Stimulated activated CD8-positive, alpha-beta memory T cell treated with anti-CD3 and anti-CD28 coated beads, Interleukin-7, amount 100 ng/mL, for 1 hour (primary cell): ENCODE measurements at places on chromosomes 5 and 9.

GRCh38 chr9:136854113-136854841, 2.1 kb downstream of the MAMDC4 start:
- DNase-seq: no peak

DNA sequence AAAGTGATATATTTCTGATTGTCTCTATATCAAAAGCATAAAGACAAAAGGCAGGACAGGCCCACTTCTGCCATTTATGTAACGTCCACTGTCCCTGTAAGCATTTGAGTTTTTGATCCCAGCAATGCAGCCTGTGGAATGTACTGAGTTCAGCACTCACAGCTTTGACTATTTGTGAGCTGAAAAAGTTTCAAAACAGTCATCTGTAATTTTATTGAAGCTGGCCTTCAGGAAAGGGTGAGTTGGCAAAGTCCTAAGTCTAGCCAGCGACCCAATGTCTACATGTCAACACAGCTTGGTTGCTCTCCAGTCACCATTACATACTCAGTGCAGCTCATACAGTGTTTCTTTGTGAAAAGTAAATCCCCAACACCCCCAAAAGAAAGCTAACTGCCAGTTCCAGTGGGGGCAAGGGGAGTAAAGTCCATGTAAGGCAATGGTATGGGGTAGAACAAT, 9.7 kb downstream of the LIFR start:
- no peak for DNase-seq

DNA sequence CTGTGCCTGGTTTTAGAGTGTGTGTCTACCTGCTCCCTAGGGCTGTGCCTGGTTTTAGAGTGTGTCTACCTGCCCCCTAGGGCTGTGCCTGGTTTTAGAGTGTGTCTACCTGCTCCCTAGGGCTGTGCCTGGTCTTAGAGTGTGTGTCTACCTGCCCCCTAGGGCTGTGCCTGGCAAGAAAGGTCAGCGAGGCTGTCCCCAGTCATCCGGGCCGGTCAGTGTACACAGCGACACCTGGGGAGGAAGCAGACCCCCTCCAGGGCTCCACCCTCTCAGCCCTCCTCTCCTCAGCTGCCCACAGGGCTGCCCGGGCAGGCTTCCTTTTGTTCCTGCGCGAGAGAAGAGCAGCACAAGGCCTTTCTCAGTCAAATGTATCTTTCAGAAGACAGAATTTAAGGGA, 4.1 kb downstream of the NRARP start:
- DNase-seq: no peak

GRCh38 chr5:13660072-13660471, 284.4 kb downstream of the DNAH5 start:
- no peak for DNase-seq

- no peak for DNase-seq
Measured at GRCh38 chr5:140041099-140041491, 2.0 kb downstream of the NRG2 start.

DNA sequence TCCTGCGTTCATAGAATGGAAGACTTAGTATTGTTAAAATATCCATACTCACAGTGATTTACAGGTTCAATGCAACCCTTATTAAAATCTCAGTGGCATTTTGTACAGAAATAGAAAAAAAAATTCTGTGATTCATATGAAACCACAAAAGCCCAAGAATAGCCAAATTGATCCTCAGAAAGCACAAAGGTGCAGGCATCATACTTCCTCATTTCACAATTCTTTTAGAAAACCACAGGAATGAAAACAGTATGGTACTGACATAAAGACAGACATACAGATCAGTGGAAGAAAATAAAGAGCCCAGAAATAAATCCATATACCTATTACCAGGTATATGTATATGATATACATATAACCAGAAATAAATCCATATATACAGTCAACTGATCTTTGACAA, 86.8 kb upstream of the MEGF10 start:
- no peak for DNase-seq

DNA sequence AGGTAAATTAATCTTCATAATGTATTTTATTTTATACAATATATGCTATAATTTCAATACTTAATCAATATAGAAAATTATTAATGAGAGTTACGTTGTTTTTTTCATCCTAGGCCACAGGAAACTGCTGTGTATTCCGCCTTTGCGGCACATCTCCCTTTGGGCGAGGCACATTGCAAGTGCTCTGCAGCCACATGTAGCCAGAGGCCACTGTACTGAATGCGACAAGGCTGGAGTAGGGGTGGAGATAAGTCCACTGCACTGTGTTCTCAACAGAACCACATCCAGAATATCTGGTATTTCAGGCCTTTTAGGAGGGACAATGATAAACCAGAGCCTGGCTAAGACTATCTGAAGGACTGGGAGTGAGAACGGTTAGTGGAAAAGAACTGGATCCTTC, 134.7 kb downstream of the CRB2 start:
- DNase-seq: no peak

DNA sequence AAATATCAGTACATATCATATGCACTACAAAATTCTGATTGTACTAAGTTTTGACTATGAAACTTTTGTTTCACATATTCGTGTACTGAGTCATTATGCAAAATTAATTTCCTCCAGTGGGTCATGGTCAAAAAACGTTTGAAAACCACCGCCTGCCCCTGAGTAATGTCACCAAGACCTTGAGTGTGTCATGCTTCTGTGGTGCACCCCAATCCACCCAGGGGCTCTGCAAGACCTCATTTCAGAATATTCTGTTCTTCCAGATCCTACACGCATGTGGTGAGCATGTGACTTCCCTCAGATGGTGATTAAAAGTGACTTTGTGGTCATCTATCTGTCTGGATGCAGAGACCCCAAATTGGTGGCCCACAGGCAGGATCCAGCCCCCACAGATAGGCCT, 31.0 kb downstream of the ABLIM3 start:
- DNase-seq: no peak

DNA sequence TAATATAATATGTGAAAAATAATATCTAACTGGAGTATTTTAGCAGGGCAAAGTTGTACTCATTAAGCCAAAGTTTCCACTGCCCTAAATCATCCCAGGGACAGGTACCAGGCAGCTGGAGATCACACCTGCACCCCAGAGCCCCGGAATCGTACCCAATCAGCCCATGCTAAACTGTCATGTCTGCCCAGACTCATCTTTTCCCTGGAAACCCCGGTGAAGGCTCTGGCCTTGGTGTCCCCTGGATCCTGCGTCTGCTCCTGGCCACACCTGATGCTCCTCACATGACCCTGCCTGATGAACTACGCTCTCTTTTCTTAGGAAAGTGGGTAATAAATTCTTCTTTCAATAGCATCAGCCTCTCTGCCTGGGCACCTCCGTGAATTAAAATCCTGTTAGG, 15.6 kb upstream of the IRX2 start:
- DNase-seq: no peak

- no peak for DNase-seq
Measured at GRCh38 chr5:102119252-102119651, 176.8 kb downstream of the SLCO4C1 start.

GRCh38 chr9:71431931-71432330, 310.5 kb upstream of the TRPM3 start:
- no peak for DNase-seq

DNA sequence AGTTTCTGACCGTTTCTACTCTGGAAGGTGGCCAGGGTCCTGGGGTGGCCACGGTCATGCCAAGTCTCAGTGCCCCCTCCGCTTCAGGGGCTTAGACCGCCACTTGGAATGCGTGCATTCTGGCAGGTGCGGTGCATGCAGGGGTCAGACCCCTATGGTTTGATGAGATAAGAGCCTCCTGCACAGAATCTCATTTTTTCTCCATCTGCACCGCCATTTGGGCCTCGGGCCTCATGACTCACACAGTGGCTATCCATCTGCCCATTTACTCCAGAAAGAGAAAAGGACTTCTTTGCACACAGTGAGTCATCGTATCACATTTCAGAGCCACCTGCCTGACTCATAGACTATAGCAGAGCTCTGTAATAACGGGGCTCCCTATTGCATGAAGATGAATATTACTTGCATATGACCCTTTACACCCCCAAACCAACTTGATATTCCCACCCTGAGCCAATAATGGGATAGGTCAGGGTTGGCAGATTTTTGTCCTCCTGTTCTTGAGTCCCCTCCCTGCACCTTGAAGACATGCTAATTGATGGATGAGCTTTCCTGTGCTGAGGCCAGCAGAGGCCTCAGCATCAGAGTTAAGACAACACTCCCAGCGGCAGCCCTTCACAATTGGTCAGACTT, 157.4 kb downstream of the NR3C1 start:
- no peak for DNase-seq

- DNase-seq: no peak
Measured at GRCh38 chr5:128782446-128782845, 182.8 kb upstream of the SLC27A6 start.

- DNase-seq: no peak
Measured at GRCh38 chr9:131657037-131657377, 82.9 kb downstream of the RAPGEF1 start.

- no peak for DNase-seq
Measured at GRCh38 chr5:446883-447263, 3.9 kb downstream of the EXOC3 start.

DNA sequence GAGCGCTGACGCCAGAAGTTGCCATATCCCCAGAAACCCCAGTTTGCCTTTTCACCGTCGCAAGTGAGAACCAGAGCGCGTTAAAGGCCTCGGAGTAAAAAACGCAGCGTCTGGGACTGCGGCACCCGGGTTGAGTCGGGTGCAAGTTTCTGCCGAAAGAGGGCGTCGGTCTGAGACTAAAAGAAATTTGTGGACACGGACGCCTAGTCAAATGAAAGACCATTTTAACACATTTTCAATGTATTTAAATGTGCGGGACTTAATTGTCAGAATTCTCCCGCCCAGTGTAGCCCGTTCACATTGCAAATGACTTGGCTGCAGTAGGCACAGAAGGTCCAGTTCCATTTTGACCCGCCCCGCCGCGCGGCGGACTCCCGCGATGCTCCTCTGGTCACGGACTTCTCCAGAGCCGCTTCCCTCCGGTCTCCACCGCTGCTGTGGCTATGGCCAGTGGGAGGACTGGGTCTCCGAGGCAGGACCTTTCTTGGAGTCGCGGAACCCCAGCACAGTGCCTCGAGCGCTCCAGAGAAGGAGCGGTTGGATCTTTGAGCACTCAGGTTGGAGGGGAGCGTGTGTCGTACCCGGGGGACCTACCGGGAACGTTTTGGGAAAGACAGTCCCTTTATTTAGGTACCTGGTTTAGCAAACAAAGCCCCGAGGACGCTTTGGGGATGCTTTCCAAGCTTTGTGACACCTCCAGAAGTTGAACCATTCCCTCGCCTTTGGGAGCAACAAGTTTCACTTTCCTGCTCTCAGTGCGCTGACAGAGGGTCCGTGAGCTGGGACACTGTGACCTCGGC, 1.2 kb upstream of the NPR3 start:
- DNase-seq: no peak

GRCh38 chr5:89988129-89988810, 421.3 kb downstream of the CETN3 start:
- DNase-seq: no peak

- DNase-seq: no peak
Measured at GRCh38 chr9:93107825-93108161, 11.8 kb downstream of the CARD19 start.

GRCh38 chr9:98660541-98660940, 48.2 kb downstream of the GABBR2 start:
- no peak for DNase-seq

GRCh38 chr5:52802974-52803336, 15.2 kb downstream of the ITGA1 start:
- DNase-seq: no peak

- DNase-seq: no peak
Measured at GRCh38 chr5:169696621-169697510, 59.8 kb downstream of the DOCK2 start.

GRCh38 chr9:35258660-35259474, 97.1 kb downstream of the UNC13B start:
- peak; percentile 2 for DNase-seq

GRCh38 chr5:143882520-143882919, 70.6 kb downstream of the HMHB1 start:
- DNase-seq: no peak
